ENCODE measurements at places on chromosomes 5 and 9.
A peak's percentile ranks its signal among the peaks of the same experiment; 100 is the strongest.

GRCh38 chr5:3490957-3491507 lies 104.6 kb upstream of the IRX1 start:
- no peak for DNase-seq

DNA sequence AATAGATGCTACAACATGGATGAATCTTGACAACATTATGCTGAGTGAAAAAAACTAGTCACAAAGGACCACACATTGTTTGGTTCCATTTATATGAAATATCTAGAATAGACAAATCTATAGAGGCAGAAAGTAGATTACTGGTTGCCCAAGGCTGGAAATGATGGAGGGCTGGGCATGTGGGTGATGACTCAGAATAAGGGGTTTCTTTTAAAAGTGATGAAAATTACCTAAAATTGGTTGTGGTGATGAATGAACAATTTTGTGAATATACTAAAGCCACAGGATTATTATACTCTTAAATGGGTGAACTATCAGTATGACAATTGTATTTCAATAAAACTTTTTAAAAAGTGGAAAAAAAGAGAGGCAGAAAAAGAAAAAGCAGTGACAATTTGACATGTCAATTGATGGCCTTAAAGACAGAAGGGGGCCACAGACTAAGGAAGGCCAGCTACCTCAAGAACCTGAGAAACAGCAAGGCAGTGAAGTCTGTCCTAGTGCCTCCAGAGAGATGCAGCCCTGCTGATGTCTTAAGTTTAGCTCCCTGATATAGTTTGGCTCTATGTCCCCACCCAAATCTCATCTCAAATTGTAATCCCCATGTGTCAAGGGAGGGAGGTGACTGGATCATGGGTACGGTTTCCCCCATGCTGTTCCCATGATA lies 182.7 kb downstream of the PIK3R1 start:
- DNase-seq: no peak

- DNase-seq: peak; percentile 10
These were observed 50.0 kb upstream of the SH3GL2 start for GRCh38 chr9:17528859-17529258.

DNA sequence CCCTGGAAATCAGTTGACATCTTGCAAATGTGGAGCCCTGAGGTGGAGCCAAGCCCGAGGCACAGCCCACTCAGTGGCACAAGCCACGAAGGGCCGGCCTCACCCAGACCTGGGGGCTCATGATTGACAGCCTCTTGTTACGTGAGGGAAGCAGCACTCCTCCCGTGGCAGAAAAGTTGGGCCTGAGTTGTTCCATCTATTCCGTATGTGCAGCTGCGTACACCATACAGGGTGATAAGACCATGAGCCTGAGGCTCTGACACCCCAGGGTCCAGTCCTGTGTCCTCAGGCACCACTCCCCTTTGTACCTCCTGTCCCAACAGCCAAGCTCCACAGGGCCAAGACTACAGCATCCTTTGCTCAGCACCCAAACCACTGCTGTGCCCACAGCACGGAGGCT lies 1.9 kb upstream of the ORM2 start:
- DNase-seq: no peak

- no peak for DNase-seq
These were observed 14.0 kb upstream of the PHYHD1 start for GRCh38 chr9:128906741-128907140.

- no peak for DNase-seq
These were observed 23.9 kb downstream of the HNRNPH1 start for GRCh38 chr5:179599566-179599965.

DNA sequence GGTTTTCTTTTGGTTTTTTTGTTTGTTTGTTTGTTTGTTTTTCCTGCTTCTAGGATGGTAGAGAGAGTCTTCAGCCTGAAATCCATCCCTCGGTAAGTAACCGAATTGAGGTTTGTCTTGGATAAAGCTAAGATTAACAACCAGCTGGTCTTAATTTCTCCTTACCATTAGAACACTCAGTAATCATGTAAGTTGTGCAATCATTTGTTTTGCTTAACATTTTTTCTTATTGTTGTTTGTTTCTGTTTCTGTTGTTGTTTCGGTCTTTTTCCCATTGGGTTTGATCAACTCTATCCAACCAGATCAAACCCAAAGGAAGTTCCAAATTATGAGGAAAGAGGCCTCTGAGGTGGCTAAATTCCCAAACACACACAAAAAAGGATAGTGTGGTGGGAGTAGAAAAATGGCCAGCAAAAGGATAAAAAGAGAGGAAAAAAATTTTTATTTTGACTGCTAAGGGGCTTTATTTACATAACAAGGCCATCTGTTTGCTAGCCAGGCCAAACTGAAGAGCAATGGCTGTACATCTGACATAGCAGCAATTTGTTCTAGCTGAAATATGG lies 49.6 kb upstream of the ANKRD31 start:
- DNase-seq: no peak

- DNase-seq: no peak
These were observed 10.8 kb upstream of the FER start for GRCh38 chr5:108736855-108737254.
